Gastrocnemius medialis (tissue), 4 donors: ENCODE measurements at places on chromosomes 6 and 20. TPM values are rescaled to one million over a fixed set of nuclear protein-coding genes. Genes with fewer than 3 reads are reported as not detected.

Gene SLC12A5
- not detected for total RNA-seq

DNA sequence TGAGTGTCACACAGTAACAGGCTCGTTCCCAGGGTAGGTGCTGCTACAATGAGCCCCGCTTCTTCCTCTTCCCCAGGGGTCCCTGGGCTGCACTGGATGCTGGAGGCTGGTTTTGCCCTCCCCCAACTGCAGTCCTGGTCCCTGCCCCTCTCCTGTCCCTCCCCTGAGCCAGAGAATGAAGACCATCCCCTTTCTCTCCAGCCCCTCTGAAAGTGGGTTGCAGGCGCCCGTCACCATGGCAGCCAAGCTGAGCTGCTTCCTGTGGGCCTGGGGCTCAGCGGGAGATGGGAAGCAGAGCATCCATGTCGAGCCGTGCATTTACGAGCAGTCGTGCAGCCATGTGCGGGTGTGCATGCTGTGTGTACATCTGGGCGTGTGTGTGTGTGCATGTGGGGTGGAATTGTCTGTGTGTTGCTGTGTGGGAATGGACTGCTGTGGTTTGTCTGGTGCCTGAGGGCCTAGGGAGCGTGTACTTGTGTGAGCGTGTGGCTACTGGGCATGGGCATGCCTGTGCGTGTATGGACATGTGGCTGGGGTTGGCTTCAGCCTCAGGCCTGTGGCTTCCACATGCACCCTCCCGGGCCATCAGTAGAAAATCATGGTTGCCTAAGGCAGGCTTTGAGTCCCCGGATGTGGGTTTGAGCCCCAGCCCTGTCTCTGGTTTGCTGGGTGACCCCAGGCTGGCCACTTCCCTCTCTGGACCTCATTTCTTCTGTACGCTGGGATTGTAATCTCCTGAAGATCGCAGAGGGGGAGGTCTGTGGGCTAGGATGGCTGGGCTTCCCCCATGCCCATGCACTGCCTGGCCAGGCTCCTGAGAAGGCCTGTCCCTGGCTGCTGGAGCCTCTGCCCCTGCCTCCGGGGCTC is 48.8 kb downstream of the SRC start:
- no peak for DNase-seq
- H3K4me3 ChIP-seq = no peak overlapping the region
- H3K27me3 ChIP-seq = peaks cover 21% of the 10 kb centered on the region
- H3K27ac ChIP-seq = no peak overlapping the region

- DNase-seq = no peak
- H3K4me1 ChIP-seq = peaks cover 3% of the 10 kb centered on the region
- no peak overlapping the region for H3K4me3 ChIP-seq
- H3K36me3 ChIP-seq = no peaks in the 10 kb centered on the region
Observed at GRCh38 chr20:37282556-37282955, 6.9 kb upstream of the MANBAL start.

DNA sequence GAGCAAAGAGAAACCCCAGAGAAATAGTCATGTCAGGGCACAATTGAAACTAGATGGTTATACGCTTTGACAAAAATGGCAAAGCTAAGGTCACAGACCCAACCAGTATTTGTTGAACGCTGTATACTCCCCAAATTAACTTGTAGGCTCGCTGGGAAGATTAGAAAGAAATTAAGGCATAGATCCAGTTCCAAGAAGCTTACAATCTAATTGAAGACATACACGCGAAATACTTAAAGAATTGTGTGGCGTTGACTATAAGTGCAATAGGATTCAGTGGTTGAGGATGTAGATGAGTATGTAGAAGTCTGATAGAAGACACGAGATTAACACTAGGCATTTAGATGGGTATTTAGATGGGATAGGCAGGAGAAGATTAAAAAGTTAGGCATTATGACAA is 525 bp downstream of the FAM229B start:
- peaks cover 19% of the 10 kb centered on the region for H3K4me1 ChIP-seq
- DNase-seq = no peak
- H3K4me3 ChIP-seq = peak overlapping the region; percentile 80
- H3K27me3 ChIP-seq = no peaks in the 10 kb centered on the region

Gene HCRTR2
- total RNA-seq = not detected

GRCh38 chr20:11502061-11502460 is 415.6 kb upstream of the BTBD3 start:
- H3K27me3 ChIP-seq = no peaks in the 10 kb centered on the region
- no peak overlapping the region for H3K4me3 ChIP-seq
- no peak overlapping the region for H3K27ac ChIP-seq
- H3K36me3 ChIP-seq = no peaks in the 10 kb centered on the region
- DNase-seq = no peak
- H3K4me1 ChIP-seq = no peaks in the 10 kb centered on the region

DNA sequence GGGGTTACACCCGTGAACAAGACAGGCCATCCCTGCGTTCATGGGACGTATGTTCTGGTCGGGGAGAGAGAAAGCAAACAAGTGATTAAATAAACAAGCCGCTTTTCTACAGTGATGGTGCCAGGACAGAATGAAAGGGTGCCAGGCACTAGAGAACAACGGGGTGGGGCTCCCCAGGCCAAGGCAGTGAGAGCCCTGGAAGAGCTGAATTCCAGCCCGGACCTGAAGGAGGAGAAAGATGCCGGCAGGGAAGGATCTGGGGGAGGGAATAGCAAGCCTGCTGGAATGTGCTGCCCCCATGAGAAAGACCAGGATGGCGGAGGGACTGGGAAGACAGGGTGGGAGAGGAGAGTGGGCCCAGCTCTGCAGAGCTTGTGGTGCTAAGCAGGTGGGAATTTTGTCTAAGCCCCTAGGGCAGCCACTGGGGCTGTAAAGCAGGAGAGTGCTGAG is 7.5 kb downstream of the SNAI1 start:
- DNase-seq = no peak
- H3K4me3 ChIP-seq = no peak overlapping the region
- H3K4me1 ChIP-seq = peaks cover 12% of the 10 kb centered on the region
- H3K36me3 ChIP-seq = no peaks in the 10 kb centered on the region
- H3K27me3 ChIP-seq = no peaks in the 10 kb centered on the region
- H3K27ac ChIP-seq = peak overlapping the region; percentile 72

GRCh38 chr20:3739054-3739925 is 6.8 kb downstream of the HSPA12B start:
- no peaks in the 10 kb centered on the region for H3K27me3 ChIP-seq
- peak overlapping the region; percentile 58 for H3K27ac ChIP-seq
- H3K4me1 ChIP-seq = no peaks in the 10 kb centered on the region
- no peak overlapping the region for H3K4me3 ChIP-seq

GRCh38 chr6:166595061-166595780 is 8.7 kb upstream of the RAMACL start:
- DNase-seq = no peak
- H3K27ac ChIP-seq = peak overlapping the region; percentile 74
- H3K36me3 ChIP-seq = no peaks in the 10 kb centered on the region
- H3K4me3 ChIP-seq = no peak overlapping the region

DNA sequence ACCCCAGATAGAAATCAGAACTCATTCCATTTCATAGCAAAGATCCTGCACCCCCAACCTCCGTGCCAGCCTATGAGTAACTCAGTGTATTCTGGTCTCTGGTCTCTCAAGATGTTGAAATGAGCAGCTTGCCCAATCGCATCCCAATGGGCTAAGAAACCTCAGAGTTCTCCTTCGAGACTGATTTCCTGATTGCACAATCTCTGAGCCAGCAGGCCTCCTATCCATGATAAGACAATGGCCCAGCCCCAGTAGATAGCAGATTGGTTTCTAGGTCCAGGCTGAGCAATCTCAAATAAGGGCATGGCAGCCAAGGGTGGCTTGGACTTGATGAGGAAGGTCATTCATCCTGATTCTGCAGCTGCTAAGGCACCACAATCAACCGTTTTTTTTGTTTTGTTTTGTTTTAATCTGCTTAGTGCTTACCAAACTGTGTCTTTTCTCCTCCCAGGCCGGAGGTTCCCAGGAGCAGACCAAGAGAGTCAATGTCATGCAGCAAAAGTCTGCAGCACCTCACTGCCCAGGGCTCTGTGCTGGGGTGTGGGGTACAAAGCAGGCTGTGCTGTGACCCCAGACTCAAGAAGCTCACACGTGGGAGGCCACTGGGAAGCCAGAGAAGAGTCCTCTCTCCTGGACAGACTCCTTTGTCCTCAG is 125.1 kb upstream of the NXT1 start:
- H3K27me3 ChIP-seq = no peaks in the 10 kb centered on the region
- H3K4me1 ChIP-seq = no peaks in the 10 kb centered on the region
- no peak overlapping the region for H3K27ac ChIP-seq
- no peak overlapping the region for H3K4me3 ChIP-seq
- H3K36me3 ChIP-seq = no peaks in the 10 kb centered on the region

- H3K4me1 ChIP-seq = no peaks in the 10 kb centered on the region
- DNase-seq = no peak
- H3K4me3 ChIP-seq = no peak overlapping the region
Observed at GRCh38 chr6:75353644-75354043, 69.1 kb upstream of the TMEM30A start.

DNA sequence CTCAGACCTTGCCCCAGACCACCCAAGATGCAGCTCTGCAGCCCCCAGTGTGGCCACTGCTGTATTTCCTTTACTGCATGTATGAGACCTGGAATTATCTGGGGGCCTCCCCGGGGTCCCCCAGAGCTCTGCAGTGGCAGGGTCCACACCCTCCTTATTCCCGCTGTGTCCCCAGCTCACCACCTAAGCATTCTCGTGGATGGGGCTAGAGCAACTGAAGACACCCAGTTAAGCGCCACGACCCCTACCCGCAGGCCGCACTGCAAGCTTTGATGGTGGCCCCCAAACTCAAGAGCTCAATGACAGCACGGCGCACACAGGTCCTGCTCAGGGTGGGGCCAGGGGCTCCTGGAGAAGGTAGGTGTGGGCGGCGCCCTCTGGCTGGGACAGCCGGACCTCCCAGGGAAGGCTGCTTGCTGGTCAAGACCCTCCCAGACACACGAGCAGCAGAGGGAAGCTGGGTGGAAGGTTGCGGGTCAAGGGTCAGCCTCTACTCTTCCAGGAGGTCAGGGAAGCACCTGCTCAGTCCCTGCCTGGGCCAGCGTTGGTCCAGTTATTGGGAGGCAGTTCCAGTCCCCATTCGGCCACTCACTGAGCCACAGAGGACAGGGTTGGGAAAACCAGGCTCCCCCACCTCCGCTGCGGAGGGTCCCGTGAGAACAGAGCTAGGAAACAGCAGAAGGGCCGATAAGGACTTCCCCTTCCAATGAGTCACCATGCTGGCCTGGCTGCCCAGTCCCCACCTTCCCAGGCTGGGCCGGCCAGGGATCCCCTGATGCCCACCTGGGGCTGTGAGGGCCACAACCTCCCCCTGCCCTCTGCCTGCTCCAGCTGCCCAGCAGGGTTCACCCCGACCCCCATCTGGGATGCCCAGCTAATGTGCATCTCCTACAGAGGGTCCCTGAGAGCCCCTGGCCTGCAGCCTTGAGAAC is 2.9 kb downstream of the LAMA5 start:
- DNase-seq = no peak
- peaks cover 49% of the 10 kb centered on the region for H3K4me1 ChIP-seq
- H3K27me3 ChIP-seq = no peaks in the 10 kb centered on the region
- H3K4me3 ChIP-seq = no peak overlapping the region
- no peaks in the 10 kb centered on the region for H3K36me3 ChIP-seq

DNA sequence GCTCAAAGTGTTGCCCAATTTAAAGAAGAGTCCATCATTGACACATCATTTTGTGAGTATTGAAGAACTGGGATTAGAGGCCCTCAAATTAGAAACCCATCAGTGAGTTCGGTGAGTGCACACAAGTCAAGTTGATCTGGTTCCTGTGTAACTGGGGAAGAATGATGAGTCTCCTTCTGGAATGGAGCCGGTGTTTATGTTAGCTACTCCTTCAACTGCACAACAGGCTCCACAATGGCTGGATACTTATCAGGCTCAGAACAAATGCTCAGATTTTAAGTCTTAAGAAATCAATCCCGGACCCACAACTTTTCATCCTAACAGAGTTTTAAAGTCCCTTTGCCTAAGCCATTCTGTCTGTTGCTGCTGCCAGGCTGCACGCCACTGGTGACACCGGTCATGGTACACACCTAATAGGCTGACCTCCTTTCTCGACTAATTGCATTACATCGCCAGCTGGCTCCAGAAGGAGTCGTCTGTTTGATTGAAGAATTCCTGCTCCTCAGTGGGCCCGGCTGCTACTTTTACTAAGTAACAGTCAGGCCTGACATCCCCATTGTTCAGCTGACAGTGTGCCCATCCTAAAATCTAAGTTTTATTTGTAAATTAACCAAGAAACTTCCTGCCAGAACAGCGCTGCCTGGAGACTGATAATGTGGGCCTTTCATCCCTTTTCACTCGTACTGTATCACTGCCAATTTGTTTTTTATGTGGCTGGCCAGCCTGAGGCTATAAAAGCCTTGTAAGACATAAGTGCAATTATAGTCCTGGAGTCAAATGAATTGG is 130.4 kb downstream of the INSM1 start:
- H3K36me3 ChIP-seq = peaks cover 92% of the 10 kb centered on the region
- DNase-seq = no peak
- H3K4me1 ChIP-seq = no peaks in the 10 kb centered on the region
- H3K27ac ChIP-seq = no peak overlapping the region
- no peaks in the 10 kb centered on the region for H3K27me3 ChIP-seq

DNA sequence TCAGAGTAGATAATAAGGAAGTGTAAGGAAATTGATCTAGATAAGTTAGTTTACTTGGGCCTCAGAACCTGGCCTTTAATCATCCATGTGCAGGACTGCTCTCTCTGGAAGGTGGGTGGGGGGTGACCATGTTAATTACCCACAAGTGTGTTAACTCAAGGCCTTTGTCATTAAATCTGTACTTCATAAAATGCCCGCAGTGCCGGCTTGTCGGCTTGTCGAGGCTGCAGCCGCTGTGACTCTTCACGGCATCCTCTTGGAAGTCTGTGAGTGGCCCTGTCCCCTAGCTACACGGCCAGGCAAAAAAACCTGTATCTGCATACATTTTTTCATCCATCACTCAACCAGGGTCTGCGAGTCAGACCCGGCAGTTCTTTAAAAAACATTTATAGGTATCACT is 70.9 kb upstream of the ASCC3 start:
- no peak overlapping the region for H3K27ac ChIP-seq
- DNase-seq = no peak
- no peak overlapping the region for H3K4me3 ChIP-seq
- H3K36me3 ChIP-seq = no peaks in the 10 kb centered on the region

- no peak overlapping the region for H3K27ac ChIP-seq
- H3K36me3 ChIP-seq = no peaks in the 10 kb centered on the region
- no peaks in the 10 kb centered on the region for H3K27me3 ChIP-seq
- no peak overlapping the region for H3K4me3 ChIP-seq
Observed at GRCh38 chr6:95169775-95170174, 407.6 kb upstream of the MANEA start.

DNA sequence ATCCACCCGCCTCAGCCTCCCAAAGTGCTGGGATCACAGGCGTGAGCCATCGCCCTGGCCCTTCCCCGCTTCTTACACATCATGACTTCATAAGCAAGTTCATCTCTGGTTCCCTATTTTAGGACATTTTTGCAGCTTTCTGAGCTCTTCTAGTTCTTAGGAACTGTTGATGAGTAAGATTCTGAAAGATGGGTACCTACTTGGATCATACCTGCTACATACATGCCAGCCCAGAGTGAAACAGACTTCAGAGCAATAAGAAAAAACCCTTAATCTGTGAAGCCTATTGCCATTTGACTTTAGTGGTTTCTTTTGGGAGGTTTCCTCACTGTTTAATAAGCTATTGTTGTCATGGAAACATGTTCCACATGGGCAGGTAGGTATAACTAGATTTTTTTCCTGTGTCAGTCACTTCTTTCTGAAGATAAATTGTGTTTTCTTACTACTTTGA is 27.9 kb upstream of the TMEM217 start:
- no peak overlapping the region for H3K4me3 ChIP-seq
- no peaks in the 10 kb centered on the region for H3K27me3 ChIP-seq
- H3K36me3 ChIP-seq = no peaks in the 10 kb centered on the region
- DNase-seq = no peak
- H3K27ac ChIP-seq = no peak overlapping the region

GRCh38 chr6:54308289-54308985 is at the start of gene TINAG:
Gene TINAG (plus strand): TSS chr6:54308441. CDS start chr6:54308551, 110 bp downstream.
- no peaks in the 10 kb centered on the region for H3K4me1 ChIP-seq
- H3K4me3 ChIP-seq = no peak within 1 kb of the TSS
- no peaks in the 10 kb centered on the region for H3K36me3 ChIP-seq
- no peaks in the 10 kb centered on the region for H3K27me3 ChIP-seq

Gene GRM1
- total RNA-seq = not detected

Gene SLC13A3
- total RNA-seq = 2.8 TPM

Gene CAGE1
- not detected for total RNA-seq
